Glutamatergic neuron (in vitro differentiated cells): ENCODE measurements at places on chromosomes 7 and 10. TPM values are rescaled to one million over a fixed set of nuclear protein-coding genes. Genes with fewer than 3 reads are reported as not detected.

ASB10 gene
- total RNA-seq, result not detected

DNA sequence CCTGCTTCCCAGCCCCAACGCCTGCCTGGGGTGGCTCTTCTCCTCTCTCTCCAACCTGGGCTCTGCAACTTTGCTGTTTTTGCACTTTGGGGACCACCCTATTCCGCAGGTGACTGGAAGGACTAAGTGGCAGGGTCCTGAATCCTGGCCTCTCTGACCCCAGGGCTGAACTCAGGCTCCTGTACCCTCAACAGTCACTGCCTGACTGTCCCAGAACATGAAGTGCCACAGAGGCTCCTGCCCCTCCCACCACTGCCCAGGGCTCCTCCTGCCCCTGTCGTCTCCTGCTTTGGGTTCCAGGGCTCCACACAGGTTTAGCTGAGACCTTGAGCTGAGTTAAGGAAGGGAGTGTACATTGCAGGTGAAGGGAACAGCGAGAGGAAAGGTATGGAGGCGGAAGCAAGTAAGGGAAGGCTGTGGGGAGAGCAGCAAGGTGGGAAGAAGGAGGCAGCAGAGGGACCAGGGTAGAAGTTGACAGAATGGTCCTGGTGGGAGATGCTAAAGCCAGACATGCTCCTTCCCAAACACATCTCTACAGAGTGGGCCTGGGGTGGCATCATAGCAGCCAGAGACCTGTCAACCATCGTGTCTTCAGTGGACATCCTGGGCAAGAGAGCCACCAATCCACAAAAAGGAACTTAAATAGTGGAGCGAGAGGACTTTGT lies 5.7 kb upstream of the GRID1 start:
- H3K27ac ChIP-seq, result no peak overlapping the region
- no peaks in the 10 kb centered on the region for H3K36me3 ChIP-seq
- H3K4me1 ChIP-seq, result no peaks in the 10 kb centered on the region
- H3K27me3 ChIP-seq, result peaks cover 20% of the 10 kb centered on the region
- H3K4me3 ChIP-seq, result no peak overlapping the region

GRCh38 chr10:88531392-88532052 lies 51.6 kb downstream of the RNLS start:
- no peaks in the 10 kb centered on the region for H3K4me1 ChIP-seq
- H3K27ac ChIP-seq, result no peak overlapping the region
- no peaks in the 10 kb centered on the region for H3K27me3 ChIP-seq

GRCh38 chr7:93013446-93014061 lies 104.2 kb downstream of the SAMD9 start:
- DNase-seq, result no peak
- no peak overlapping the region for H3K4me3 ChIP-seq
- no peak overlapping the region for H3K27ac ChIP-seq
- no peaks in the 10 kb centered on the region for H3K36me3 ChIP-seq
- peaks cover 2% of the 10 kb centered on the region for H3K27me3 ChIP-seq
- peaks cover 5% of the 10 kb centered on the region for H3K4me1 ChIP-seq

- H3K4me1 ChIP-seq, result no peaks in the 10 kb centered on the region
- DNase-seq, result no peak
- H3K27ac ChIP-seq, result no peak overlapping the region
- H3K27me3 ChIP-seq, result no peaks in the 10 kb centered on the region
Observed at GRCh38 chr10:99793819-99794218, 11.4 kb downstream of the ABCC2 start.

DNA sequence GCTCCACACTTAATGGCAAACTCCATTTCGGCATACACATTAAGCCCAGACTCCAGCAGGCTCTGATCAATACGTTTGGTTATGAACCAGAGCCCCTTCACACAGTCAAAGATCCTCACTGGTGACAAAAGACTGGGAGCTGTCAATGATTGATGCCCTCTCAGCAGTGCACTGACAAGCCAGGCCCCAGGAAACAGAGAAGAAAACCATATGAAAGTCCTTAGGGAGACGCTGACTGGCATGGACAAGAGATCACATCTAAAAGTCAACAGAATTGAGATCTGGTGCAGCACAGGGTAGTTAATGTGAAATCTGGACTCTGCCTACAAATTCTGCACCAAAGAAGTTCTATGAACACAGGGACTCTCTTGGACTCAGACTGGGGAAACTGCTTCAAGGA lies 600.9 kb upstream of the NRP1 start:
- no peak overlapping the region for H3K27ac ChIP-seq
- no peaks in the 10 kb centered on the region for H3K27me3 ChIP-seq
- no peaks in the 10 kb centered on the region for H3K36me3 ChIP-seq

GRCh38 chr7:40723829-40724228 lies 589.0 kb downstream of the SUGCT start:
- H3K36me3 ChIP-seq, result no peaks in the 10 kb centered on the region
- no peak overlapping the region for H3K27ac ChIP-seq
- no peaks in the 10 kb centered on the region for H3K27me3 ChIP-seq
- no peak for DNase-seq
- H3K4me3 ChIP-seq, result no peak overlapping the region
- H3K4me1 ChIP-seq, result peaks cover 14% of the 10 kb centered on the region

GRCh38 chr7:132910657-132911056 lies 171.2 kb downstream of the CHCHD3 start:
- peaks cover 5% of the 10 kb centered on the region for H3K4me1 ChIP-seq
- H3K27ac ChIP-seq, result no peak overlapping the region
- no peak for DNase-seq
- no peak overlapping the region for H3K4me3 ChIP-seq
- no peaks in the 10 kb centered on the region for H3K36me3 ChIP-seq

DNA sequence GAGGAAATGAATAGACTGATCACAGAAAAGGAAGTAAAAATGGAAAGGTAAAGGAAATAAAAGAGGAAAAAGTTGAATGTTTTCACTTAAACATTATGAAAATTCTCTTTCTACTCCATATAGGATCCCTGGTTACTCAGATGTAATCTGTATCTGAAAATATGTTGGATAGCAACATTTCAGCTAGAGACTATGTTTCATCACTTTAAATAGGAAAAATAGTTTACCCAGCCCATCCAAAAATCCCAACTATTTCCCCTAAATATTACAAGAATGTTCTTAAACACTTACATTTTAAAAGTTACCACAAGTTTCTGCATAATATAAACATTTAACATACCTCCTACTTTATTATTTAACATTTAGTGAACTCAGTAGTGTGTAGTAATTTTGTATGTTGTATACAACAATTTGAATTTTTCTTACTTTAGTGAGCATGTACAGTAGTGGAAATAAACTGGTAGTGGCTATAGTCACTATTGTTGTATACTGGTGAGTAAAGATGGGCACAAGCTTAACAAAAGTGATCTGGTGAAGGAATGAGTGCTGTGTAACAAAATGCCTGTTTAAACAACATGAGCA lies 27.1 kb downstream of the SLF2 start:
- no peak overlapping the region for H3K4me3 ChIP-seq
- no peak overlapping the region for H3K27ac ChIP-seq
- DNase-seq, result no peak

ACTR3C gene
- total RNA-seq, result not detected

- no peaks in the 10 kb centered on the region for H3K36me3 ChIP-seq
- DNase-seq, result no peak
- H3K4me1 ChIP-seq, result no peaks in the 10 kb centered on the region
Observed at GRCh38 chr10:91343010-91343409, 67.1 kb upstream of the HECTD2 start.

DNA sequence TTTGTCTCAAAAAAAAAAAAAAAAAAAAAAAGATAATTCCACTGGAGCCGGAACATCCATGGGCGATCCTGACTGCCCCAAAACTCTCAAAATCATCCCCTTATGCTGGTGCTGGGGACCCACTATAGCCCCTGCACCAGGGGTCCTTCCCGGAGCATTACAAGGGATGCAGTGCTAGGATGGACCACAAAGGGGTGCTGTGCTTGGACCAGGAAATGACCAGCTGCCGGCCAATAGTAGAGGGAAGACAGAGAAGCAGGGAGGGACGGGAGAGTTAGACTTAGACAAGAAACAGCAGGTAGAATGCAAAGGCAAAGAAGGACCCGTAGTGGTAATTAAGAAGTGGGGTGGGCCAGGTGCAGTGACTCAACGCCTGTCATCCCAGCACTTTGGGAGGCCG lies 40.5 kb downstream of the RCC1L start:
- no peak for DNase-seq
- H3K27me3 ChIP-seq, result peaks cover 11% of the 10 kb centered on the region
- H3K4me3 ChIP-seq, result no peak overlapping the region
- no peak overlapping the region for H3K27ac ChIP-seq
- no peaks in the 10 kb centered on the region for H3K36me3 ChIP-seq

ANKRD61 gene
- total RNA-seq, result not detected

WEE2 gene
- total RNA-seq, result not detected

ZFAND2A gene
- total RNA-seq, result 34.5 TPM

ADO gene
- total RNA-seq, result 32.5 TPM

DNA sequence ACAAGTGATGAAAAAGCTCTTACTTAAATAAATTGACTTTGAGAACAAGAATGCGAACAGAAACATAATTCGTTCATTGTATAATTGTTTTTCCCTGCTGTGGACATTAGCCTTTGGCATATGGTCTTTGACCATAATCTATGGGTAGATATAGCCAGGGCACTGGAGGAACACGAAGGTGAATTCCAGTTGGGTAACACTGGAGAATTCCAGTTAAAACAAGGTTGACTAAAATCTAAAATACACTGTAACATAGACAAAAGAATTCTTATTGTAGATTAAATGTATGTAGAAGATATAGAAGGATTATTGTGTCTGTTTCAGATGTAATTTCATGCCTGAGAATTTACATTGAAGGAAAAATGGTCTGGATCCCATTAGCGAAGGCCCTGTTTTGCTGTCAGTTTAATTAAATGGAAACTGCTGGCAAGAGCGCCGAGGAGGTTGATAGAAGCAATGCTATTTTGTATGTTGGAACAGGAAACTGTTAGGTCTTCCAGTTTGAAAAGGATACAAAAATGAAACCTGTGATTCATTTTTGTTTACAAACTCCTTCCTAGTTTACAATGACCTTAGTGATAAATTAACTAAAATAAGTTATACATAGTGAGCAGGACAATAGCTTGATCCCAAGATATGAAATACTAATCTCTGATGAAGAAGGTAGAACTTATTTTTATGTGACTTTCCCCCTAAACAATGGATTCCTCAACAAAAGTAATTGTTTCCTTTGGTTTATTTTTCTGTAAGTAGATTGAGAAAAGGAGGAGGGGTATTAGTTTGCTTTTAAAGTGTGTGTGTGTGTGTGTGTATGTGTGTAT lies 68.9 kb downstream of the ARID5B start:
- H3K36me3 ChIP-seq, result no peaks in the 10 kb centered on the region
- peaks cover 41% of the 10 kb centered on the region for H3K4me1 ChIP-seq
- H3K27ac ChIP-seq, result no peak overlapping the region
- H3K4me3 ChIP-seq, result no peak overlapping the region
- no peak for DNase-seq
- no peaks in the 10 kb centered on the region for H3K27me3 ChIP-seq

GRCh38 chr7:137915266-137915665 lies 68.5 kb upstream of the DGKI start:
- no peak overlapping the region for H3K4me3 ChIP-seq
- no peak overlapping the region for H3K27ac ChIP-seq
- H3K4me1 ChIP-seq, result peaks cover 15% of the 10 kb centered on the region

CDNF gene
- 2.2 TPM for total RNA-seq

AEBP1 gene
- 35.4 TPM for total RNA-seq

DNA sequence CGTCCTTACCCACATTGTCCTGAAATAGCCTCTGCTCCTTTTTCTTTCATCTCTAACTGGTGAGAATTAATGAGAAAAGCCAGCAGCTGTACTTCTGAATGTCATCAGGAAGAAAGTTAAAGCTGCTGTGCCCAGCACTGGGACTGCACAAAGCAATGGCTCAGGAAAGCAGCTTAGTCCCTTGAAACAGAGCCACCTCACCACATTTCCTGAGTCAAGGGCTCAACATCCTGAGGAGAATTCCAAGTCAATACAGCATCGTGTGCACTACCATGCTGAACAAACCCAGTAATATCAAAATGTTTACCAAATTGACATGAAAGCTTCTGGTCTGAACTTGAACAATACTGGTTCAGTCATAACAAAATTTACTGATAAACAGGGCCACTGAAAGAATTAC lies 140.1 kb downstream of the KMT2E start:
- H3K27me3 ChIP-seq, result no peaks in the 10 kb centered on the region
- no peak overlapping the region for H3K27ac ChIP-seq
- H3K36me3 ChIP-seq, result no peaks in the 10 kb centered on the region
- DNase-seq, result no peak
- H3K4me3 ChIP-seq, result no peak overlapping the region
- no peaks in the 10 kb centered on the region for H3K4me1 ChIP-seq

DNA sequence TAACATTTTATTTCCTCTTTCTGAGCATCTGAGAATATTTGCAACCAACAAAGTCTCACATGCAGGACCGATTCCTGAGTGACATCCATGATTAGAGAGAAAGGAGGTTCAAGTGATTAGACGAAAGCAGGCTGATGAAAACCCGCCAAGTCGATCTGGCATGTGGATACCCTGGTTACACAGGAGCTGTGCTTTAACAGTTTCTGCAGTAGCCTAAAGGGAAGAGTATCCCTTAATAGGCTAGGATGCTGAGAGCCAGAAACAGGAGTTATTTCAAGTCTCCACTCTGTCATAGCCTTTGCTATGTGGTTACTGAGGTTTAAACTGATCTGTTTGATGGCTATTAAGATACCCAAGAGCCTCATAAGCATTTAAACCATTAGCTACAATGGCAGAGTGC lies 82.5 kb downstream of the PRKCQ start:
- no peak for DNase-seq
- no peak overlapping the region for H3K4me3 ChIP-seq
- H3K27me3 ChIP-seq, result peaks cover 1% of the 10 kb centered on the region
- H3K4me1 ChIP-seq, result no peaks in the 10 kb centered on the region
- no peaks in the 10 kb centered on the region for H3K36me3 ChIP-seq
- no peak overlapping the region for H3K27ac ChIP-seq

DNA sequence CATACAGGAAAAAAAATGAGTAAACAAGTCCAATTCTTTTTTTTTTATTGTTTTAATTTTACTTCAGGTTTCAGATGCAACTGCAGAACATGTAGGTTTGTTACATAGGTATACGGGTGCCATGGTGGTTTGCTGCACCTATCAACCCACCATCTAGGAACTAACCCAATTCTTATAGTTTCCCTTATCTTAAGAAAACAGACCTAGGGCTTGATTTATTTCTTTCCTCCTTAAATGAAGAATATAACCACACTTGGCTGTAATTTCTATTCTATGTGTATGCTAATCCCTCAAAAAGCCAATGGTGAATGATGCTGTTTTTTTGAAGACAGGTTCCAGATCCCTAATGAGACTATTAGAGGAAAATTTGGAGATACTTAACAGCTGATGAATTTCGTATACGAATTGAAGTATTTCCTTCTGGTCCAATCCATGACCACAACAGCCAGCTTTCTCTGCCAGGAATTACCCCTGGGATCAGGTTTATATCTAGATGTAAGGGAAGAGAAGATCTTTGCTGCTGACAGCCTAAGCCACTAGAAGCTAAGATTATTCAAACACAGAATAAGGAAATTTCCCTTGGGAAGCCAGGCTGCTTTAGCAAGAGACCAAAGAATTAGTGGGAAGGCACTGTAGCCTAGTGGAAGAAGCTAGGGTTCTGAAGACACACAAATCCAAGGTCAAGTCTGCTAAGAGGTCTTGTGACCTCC lies 115.8 kb downstream of the INHBA start:
- no peaks in the 10 kb centered on the region for H3K36me3 ChIP-seq
- no peaks in the 10 kb centered on the region for H3K4me1 ChIP-seq
- no peaks in the 10 kb centered on the region for H3K27me3 ChIP-seq
- no peak for DNase-seq
- H3K27ac ChIP-seq, result no peak overlapping the region

GRCh38 chr10:76942628-76943416 lies 694.8 kb downstream of the KCNMA1 start:
- no peak overlapping the region for H3K27ac ChIP-seq
- H3K27me3 ChIP-seq, result peaks cover 2% of the 10 kb centered on the region
- H3K4me1 ChIP-seq, result no peaks in the 10 kb centered on the region
- H3K36me3 ChIP-seq, result no peaks in the 10 kb centered on the region

GRCh38 chr7:158992759-158993158 lies 136.4 kb downstream of the DYNC2I1 start:
- H3K27me3 ChIP-seq, result peaks cover 9% of the 10 kb centered on the region
- no peaks in the 10 kb centered on the region for H3K4me1 ChIP-seq
- no peak for DNase-seq

EGR2 gene
- 0.37 TPM for total RNA-seq

GAD2 gene
- total RNA-seq, result not detected
